ENCODE measurements at places on chromosomes 1 and 21.

GRCh38 chr1:109802901-109803561 is 39.3 kb upstream of the EPS8L3 start:
- DNase-seq: no peak

- DNase-seq: no peak
Measured at GRCh38 chr1:84156210-84156621, 12.1 kb downstream of the PRKACB start.

- no peak for DNase-seq
Measured at GRCh38 chr1:201016943-201017827, 6.3 kb downstream of the KIF21B start.

- no peak for DNase-seq
Measured at GRCh38 chr1:14499312-14500040, 99.0 kb upstream of the KAZN start.

GRCh38 chr1:62908168-62908695 is 124.3 kb downstream of the ATG4C start:
- DNase-seq: no peak

DNA sequence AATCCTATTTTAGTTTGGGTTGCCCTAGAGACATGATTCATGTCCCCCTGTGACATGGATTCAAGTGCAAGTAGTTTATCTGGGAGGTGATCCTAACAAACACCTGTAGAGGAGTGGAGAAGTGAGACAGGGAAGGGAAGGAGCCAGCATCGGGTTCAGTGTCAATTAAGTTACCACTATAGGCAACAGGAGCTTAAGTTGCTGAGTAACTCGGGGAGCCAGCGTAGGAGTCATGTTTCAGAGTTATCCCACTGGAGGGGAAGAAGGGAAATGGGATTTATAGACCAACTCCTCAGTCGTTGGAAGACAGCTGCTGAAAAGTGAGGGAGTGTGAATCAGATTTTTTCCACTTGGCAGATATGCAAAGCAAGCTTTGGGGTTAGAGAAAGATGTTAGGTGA is 54.9 kb downstream of the SLC30A7 start:
- peak; percentile 18 for DNase-seq

DNA sequence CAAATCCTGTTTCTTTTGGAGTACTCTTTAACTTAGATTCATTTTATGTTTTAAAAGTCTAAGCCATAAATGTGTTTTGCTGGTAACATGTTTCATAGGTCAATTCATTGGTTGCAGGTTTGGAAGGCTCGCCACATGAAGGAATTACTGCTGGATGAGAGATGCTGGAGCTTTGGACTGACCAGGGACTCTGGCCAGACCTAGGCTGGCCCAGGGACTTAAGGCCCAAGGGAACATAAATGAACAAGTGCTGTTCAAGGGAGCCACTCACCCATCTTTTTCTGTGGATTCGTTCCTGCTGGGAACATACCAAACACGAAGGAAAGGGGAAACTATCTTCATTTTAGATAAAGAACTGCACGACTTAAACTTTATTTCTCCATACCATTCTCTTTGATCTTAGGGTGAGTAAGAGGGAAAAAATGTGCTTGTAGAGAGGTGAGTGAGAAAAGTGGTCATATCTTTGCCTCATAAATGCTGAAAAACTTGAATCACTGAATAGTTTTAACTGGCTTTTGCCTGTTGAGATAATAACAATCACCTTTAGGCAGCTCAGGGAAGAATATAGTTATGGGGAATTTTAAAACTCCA is 15.3 kb upstream of the SHCBP1L start:
- no peak for DNase-seq

DNA sequence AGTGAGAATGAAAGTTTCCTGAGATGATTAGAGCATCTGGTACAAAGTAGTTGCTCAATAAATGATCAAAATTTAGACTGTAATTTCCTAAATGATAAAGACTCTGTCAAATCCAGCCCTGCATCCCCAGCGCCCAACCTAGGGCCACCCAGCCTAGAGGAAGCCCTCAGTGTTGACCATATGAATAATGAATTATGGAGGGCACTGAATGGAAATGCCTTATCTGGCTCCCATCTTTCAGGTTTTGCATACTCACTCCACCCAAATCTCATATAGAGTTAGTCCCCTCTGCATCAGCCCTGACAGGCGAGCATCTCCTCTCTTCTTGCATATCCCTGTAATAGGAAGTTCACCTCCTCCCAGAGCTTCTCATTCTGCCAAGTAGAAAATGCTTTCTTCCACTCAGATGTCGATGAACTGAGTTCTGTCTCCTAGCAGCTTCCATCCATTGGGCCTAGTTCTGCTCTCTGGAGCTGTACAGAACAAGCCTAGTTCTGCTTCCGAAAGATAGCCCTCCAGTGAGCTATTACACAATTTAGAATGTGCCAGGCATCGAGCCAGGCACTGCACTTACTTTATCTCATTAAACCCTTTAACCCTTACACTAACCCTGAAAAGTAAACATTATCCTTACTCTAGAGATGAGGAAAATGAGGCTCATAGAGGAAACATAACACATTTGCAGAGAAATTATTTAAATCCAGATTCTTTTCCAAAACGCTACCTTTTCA is 20.9 kb downstream of the COA7 start:
- DNase-seq: no peak

DNA sequence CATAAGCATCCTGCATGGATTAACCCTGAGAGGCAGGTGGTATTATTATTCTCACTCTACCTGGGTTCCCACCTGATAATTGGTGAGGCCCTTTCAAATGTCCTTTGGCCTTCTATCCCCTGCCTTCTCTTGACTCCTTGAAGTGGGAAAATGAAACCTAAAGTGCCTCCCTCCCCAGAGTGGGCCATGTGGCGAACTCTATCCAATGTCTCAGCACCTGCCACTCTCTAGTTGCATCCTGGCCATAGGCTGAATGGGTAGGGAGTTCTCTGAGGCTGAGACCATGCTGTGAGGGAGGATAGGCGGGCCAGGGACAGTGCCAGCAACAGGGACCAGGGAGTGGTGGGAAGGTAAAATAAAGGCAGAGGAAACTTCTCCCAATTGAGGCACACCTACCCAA is 35.3 kb downstream of the ELF3 start:
- DNase-seq: no peak

GRCh38 chr1:145963265-145964019 is 933 bp downstream of the ANKRD34A start:
- DNase-seq: no peak

DNA sequence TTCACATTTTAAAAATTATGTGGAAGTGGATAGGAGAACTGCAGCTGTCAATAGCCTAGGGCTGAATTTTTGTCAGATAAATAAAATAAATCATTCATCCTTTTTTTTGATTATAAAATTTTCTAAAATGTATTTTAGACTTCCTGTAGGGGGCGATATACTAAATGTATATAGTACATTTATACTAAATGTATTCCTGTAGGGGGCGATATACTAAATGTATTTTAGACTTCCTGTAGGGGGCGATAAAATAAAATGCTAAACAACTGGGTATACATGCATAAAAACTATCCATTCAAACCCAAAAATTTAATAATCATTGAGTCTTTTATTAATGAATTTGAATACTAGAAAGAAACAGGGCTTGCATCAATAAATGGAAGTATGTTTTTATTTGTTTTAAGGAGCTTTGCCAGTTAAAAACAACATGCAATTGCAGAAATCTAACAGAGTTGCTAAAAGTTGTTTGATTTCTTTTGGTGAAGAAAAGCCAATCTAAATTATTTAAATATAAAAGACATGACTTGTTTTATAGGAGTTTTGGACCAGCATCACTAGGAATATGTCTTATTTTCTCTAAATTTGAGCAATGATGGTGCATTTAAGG is 31.4 kb downstream of the CLCA1 start:
- DNase-seq: no peak

DNA sequence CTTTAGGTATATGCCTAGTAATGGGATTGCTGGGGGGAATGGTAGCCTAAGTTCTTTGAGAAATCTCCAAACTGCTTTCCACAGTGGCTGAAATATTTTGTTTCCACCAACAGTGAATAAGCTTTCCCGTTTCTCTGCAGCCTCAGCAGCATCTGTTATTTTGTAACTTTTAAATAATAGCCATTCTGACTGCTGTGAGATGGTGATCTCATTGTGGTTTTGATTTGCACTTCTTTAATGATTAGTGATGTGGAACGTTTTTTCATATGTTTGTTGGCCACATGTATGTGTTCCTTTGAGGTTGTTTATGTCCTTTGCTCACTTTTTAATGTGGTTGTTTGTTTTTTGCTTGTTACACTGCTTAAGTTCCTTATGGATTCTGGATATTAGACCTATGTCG is 237.4 kb downstream of the CENPF start:
- DNase-seq: no peak

DNA sequence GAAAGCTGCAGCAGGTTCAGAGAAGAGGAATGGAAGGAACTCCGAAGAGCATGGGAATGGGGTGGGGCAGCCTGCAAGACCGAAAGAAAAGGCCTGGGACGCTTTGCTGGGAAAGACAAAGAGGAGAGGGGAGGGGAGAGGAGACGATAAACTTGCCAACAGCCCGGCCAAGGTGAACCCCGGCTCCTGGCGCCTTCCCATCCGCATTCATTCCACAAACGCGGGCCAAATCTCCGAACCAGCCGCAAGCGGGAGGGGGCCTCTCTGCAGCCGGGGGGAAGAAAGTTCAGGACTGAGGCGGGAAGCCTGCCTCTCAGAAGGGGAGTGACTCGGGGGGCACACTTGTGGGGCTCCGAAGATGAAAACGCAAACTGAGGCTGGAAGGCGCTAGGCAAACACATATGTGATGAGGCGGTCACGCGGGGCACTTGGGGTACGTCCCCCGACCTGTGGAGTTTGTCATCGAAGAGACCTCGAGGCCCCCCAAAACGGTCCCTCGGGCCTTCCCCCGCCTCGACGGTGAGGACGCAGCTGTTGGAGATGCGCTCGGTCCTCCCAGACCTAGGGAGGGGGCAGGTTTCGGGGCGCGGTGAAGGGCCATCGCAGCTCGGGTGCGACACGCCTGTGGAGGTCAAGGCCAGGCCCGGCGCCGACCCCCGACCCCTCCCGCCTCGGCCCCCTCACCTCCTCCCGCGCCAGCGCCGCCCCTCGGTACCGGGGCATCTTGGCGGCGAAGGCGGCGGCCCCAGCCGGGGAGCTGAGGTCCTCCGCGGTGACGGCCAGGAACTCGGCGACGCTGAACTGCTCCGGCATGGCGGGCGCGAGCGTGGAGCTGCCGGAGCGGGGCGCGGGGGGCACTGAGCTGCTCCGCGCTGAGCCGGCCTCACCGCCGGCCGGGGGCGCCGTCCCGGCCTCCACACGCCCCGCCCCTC is at the start of gene ASAP3:
TSS of gene ASAP3 (minus strand) at position 859 of the 932 bp plus-strand sequence. CDS start at position 813, 46 bp downstream.
- peak; percentile 74 for DNase-seq

- no peak for DNase-seq
Measured at GRCh38 chr1:220852408-220852807, 26.8 kb upstream of the HLX start.

DNA sequence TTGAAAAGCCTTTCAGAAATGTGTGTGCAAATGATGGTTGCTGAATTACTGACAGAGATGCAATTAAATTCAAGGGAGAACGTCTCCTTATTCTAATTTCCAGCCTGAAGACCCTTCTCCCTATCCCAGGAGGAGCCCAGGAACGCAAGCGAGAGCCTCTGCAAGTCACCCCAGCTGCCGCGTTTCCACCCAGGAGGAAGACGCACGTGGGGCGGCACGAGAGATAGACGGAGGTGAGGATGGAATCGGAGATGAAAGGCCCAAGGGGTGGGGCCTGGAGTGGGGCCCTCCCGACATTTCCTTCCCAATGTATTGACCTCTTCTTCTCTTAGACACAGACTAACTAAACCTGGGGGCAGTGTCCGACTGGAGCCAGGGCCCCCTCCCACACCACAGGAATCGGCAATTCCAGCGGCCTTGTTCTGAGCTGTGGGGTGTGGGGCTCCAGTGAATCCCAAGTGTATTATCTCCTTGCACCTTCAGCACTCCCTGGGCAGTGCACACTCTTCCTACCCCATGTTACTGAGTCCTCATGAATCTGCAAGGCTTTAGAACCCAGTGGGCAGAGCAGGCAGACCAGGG is 322.5 kb downstream of the AJAP1 start:
- DNase-seq: no peak

DNA sequence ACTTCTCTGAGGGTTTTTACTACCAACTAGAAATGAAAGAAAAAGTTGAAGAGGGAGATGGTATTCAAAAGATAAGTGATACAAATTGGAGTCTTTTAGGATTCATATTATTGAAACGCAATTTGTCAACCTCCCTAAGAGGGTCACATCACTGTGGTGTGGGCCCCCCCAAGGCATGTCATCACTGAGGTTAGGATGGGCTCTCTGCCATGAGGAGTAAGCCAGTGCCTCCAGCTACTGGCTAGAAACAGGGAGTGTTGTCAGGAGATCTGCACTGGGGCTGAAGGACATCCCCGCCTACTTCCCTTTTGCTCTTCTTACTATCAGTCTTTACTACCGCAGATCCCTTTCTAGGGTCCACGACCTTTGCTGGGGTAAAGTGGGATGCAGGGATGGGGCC is 25.9 kb downstream of the ITSN1 start:
- DNase-seq: no peak

GRCh38 chr1:41812051-41812450 is 106.7 kb downstream of the HIVEP3 start:
- DNase-seq: peak; percentile 28

- no peak for DNase-seq
Measured at GRCh38 chr1:246020211-246020954, 486.7 kb downstream of the SMYD3 start.

- no peak for DNase-seq
Measured at GRCh38 chr1:167289966-167290365, 69.3 kb downstream of the POU2F1 start.

- DNase-seq: no peak
Measured at GRCh38 chr1:169103002-169103401, 3.5 kb upstream of the ATP1B1 start.

DNA sequence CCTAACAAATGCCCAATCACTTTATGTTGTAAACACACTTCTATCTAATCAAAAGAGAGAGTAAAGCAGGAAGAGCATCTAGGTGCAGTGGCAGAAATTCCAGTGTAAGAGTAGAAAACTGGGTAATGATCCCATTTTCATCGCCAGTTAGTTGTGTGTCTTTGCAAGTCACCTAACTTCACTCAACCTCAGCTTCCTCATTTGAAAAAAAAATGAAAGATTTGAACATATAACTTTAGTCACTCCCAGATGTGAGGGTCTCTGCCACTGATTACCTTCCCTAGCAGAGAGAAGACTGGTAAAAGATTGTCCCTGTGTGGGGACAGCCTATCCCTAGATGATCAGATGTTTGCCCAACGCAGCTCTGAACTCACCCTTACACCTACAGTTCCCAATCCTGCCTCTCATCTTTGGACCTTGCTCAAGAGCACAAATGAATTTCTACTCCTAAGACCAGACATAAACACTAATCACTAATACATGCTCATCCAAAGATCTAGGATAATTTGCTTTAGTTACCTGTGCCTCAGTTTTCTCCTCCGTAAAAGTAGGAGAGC is 25.2 kb upstream of the DUSP23 start:
- no peak for DNase-seq

DNA sequence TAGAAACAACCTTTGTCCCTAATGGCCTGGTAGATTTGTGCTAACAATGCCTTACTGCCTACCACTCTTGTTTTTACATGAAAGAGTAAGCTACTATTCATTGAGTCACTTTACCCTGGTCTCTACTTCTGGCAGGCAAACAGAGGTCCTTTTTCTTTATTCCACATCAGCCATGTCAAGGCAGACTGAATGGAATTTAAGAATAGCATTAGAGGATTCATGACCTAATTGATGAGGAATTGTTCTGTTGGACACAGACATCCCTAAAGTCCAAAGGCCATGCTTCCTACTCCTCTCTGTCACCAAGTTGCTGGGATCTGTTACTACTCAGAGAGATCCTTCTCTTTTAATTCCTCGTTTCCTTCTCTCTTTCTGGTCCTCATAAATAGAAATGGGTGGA is 229.1 kb upstream of the ZP4 start:
- DNase-seq: no peak

GRCh38 chr21:32888971-32889370 is 117.4 kb upstream of the PAXBP1 start:
- no peak for DNase-seq

All from right kidney (tissue), 9 donors.